ENCODE measurements at places on chromosomes 16 and 17.

GRCh38 chr16:50275098-50275415 is 8.7 kb downstream of the ADCY7 start:
- no peak for DNase-seq

GRCh38 chr17:77404812-77405581 is 264.2 kb downstream of the SEC14L1 start:
- no peak for DNase-seq

DNA sequence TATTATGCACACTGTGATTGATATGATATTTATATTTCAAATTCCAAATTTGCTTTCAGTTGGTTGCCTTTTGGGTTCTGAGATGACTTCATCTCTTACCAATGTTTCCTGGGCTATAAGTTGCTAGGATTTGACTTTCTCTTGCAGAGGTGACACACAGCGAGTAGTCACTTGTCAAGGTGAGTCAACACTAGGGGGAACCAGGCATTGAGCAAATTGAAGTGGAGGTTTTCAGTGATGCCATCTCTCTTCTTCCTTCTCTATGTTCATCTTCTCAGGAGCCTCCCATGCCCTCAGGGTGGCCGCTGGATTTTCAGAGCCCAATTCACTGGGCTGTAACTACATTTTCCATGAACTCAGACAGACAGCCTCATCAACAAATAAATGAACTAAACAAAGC is 6.0 kb upstream of the CPD start:
- no peak for DNase-seq

DNA sequence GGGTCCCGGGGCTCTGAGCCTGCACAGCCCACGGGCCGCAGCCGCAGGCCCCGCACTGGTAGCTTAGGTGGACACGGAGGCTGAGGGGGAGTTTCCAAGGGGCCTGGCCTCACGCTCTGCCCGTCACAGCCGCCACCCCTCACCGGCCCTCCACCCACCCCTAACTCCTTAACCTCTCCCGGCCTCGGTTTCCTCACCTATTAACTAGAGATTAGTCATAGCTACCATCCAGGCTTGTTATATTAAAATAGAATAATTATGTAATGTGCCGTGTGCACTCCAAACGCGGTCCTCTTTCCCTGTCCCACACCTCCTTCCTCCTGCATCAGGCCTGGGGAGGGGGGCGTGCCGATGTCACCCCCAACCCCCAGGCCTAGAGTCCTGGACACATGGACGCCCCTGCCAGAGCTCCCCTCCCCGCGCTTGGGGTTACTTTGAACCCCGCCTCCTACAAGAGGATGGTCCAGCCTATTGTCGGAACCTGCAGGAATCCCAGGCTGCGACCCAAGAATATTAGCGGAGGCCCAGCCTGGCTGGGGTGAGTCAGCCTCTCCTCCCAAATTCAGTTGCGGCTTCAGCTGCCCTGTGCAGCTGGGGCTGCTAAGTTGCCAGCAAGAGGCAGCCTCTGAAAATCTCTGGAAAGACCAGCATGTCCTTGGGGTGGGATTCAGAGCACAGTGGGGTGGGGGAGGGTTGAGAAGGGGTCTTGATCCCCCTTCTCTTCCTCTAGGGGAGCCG is 17.3 kb downstream of the SOCS3 start:
- DNase-seq, result no peak

GRCh38 chr16:492211-492875 is 35.2 kb upstream of the CAPN15 start:
- no peak for DNase-seq

GRCh38 chr17:68179236-68179925 is 68.5 kb upstream of the AMZ2 start:
- DNase-seq, result no peak

GRCh38 chr16:24906199-24906808 is 60.5 kb downstream of the SLC5A11 start:
- no peak for DNase-seq

DNA sequence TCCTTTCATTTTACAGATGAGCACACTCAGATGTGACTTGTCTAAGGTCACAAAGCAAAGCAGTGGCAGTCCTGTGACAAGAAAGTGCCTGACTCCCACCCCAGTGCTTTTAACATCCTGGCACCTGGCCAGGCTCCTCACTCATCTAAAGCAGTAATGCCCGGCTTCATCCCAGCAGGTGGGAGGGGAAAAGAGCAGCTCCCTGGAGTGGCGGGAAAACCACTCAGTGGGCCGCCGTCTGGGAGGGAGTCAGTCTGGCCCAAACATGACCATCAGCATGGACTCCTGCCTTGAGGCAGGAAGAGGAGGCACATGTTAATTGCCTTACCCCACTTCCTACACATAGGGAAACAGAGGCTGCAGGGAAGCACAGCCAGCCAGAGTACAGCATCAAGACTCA is 2.6 kb downstream of the PCGF2 start:
- DNase-seq, result no peak

DNA sequence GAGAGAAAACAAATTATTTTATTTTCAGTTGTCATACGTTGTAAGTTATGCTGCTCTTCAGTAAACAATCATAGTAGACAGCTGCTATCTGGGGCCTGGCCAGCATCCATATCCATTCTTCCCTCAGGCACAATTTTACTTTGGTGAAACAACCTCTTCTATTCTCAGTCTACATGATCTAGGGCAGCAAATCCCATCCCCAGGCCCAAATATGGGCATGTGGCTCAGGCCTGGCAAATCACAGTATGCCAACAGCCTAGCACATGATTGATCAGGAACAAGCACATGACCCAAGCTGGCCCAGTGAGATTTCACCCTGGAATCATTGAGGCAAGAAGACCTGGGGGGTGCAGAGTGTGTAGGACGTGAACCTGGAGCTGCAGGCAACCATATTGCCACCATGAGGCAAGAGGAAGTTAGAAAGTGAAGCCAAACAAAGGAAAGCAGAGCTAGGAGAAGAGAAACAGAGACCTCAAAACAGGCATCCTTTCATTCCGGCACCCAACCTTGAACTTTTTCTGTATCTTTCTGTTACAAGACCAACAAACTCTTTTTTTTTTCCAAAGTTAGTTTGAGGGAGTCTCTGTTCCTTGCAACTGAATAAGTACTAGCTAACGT is 10.3 kb upstream of the ABCC12 start:
- DNase-seq, result no peak

GRCh38 chr17:76008630-76009425 is 8.2 kb downstream of the CDK3 start:
- DNase-seq, result no peak

- DNase-seq, result no peak
Observed at GRCh38 chr17:44733753-44734152, 25.0 kb upstream of the ADAM11 start.

GRCh38 chr17:19378416-19379360 is at the start of gene MAPK7:
TSS of gene MAPK7 (plus strand) at chr17:19378498. CDS start at chr17:19378901, 403 bp downstream.
- no peak for DNase-seq

DNA sequence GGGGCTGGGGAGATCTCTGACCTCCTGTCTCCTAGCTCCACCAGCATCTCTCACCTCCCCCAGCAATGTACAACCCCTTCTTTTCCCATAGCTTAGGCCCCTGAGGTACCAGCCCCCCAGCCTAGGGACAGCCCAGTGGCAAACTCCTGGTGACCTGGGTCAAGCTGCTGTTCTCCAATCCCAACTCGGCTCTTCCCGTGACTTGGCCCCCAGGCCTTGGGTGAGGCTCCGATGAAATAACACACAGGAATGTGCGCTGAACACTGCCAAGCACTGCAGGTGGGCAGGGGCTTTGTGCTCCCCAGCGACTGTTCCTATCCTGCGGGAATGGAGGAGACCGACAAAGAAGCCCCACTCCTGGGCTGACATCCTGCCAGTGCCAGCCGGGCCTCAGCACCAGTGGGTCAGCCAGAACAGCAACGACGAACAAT is 63.7 kb upstream of the AMZ2 start:
- DNase-seq, result no peak

DNA sequence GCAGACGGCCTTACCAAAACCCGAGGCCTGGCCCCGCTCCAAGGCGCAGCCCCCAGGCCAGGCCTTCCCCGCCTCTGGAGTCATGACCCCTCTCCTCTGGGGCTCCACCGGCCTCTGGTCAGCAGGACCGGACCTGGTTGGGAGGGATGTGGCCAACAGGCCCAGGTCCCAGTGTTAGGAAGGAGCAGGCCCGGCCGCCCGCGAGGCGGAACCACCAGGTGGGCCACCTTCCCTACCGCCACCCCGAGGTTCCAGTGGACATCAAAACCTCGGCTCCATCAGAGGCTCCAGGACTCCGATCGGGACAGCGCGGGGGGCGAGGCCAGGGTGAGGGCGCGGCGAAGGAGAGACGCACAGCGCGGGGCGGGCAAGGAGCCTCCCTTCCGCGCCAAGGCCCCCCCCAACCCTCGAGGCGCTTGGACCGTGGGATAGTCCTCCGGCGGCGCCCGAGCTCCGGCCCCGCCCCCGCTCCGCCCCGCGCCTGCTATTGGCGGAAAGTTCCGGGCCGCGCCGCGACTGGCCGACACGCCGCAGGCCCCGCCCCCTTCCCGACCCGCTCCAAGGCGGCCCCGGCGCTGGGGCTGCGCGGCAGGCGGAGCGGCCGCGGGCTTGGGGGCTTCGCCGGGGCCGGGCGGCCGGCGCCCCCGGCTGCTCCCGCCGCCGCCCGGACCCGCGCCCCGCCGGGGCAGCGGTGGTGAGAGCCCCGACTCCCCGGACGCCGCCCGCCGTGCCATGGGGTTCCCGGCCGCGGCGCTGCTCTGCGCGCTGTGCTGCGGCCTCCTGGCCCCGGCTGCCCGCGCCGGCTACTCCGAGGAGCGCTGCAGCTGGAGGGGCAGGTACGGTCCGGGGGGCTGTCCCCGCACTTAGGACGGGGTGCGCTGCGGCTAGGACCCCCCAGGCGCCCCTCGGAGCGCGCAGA is at the start of gene METRN:
METRN (plus strand) TSS at position 561 of the 919 bp plus-strand sequence; CDS start at position 733, 172 bp downstream.
- peak; percentile 92 for DNase-seq

GRCh38 chr16:74219706-74220105 is 76.9 kb upstream of the PSMD7 start:
- no peak for DNase-seq

- peak; percentile 22 for DNase-seq
Observed at GRCh38 chr16:57775661-57776469, 26.4 kb downstream of the KIFC3 start.

GRCh38 chr16:31085411-31085810 is 3.3 kb downstream of the PRSS53 start:
- no peak for DNase-seq

GRCh38 chr17:28747051-28747691 is 3.4 kb downstream of the TRAF4 start:
- DNase-seq, result peak; percentile 59

GRCh38 chr16:87715658-87716057 is 50.1 kb downstream of the KLHDC4 start:
- DNase-seq, result no peak

- DNase-seq, result no peak
Observed at GRCh38 chr17:77498791-77499698, 358.3 kb downstream of the SEC14L1 start.

GRCh38 chr17:10563991-10564660 is 14.7 kb upstream of the MYH2 start:
- no peak for DNase-seq

DNA sequence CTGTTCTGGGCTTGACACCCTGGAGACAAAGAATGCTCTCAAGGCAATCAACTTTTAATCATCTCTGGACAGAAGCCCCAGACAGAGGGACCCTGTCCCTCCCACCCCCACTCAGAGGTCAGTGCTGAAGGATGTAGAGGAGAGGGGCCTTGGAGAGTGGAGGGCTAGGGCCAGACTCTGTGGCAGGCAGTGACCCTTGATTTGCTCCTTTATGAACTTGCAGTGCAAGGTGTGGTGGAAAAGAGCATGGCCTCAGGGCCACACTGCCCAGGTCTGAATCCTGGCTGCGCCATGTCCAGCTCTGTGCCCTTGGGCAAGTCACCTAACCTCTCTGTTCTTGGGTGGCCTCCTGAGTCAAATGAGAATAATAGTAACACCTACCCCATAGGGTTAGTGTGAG is 134.3 kb downstream of the TMEM132E start:
- DNase-seq, result no peak

DNA sequence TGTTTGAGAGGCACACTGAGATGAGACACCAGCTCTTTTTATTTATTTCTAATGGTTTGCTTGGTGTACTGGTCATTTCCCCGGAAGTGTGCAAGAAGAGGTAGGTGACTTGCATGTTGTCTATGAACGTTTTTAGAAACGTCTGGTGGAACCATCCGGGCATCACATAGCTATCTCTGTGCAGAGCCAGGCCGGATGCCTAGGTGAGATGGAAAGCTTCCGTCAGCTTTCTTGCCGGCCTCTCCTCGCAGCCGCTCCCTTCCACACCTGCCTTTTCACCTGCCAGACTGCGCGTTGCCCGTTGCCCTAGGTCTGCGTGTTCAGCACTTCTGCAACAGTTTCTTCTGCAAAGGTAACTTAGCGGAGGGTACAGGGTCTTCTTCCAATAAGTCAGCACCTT is 416.0 kb downstream of the WWOX start:
- no peak for DNase-seq

- no peak for DNase-seq
Observed at GRCh38 chr16:3074860-3075522, 9.6 kb downstream of the IL32 start.

DNA sequence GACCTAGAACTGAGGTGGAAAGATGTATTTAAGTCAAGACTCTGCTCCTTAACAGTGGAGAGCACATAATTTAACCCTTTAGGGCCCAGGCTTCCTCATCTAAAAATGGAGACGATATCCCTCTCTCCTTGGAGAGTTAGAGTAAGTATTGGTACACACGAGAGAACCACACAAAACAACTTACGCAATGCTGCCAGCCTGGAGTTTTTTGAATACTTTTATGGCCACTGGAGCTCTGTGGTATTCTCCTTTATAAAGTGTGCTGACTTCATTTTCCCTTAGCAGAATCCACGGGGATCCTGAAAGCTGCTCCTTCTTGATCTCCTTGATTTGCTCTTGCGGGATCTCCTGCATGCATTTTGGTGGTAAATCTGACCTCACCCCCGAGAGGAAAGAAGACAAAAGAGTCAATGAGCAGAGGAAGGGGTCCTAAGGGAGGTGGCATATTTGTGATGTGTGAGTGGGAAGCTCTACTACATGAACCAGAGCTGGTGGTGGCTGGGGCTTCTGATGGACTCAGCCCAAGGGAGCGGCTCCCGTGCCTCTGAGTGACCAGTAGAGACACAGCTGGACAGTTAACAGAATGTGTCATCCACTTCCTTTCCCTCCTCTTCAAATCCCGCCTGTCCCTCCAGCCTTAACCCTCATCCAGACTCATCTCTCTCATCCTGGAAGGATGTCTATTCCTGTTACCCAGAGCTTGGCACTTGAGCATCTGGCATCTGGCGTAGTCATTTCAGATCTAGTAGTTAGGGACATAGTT is 9.4 kb downstream of the MLKL start:
- no peak for DNase-seq

DNA sequence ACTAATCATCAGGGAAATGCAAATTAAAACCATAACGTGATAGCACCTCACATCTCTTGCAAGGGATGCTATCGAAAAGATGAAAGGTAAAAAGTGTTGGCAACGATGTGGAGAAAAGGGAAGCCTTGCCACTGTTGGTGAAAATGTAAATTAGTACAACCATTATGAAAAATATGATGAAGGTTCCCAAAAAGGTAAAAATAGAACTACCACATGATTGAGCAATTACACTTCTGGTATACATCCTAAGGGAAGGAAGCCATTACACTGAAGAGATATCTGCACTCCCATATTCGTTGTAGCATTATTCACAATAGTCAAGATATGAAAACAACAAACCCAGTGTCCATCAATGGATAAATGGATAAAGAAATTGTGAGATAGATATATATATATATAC is 21.5 kb downstream of the ABCA10 start:
- no peak for DNase-seq

GRCh38 chr16:65222049-65222448 is 100.2 kb upstream of the CDH11 start:
- DNase-seq, result no peak

- no peak for DNase-seq
Observed at GRCh38 chr16:1613728-1614455, 1.7 kb downstream of the CRAMP1 start.

- DNase-seq, result no peak
Observed at GRCh38 chr16:50474138-50474537, 74.1 kb upstream of the NKD1 start.
